Activated CD4-positive, alpha-beta T cell treated with anti-CD3 and anti-CD28 coated beads for 4 hours (primary cell): ENCODE measurements at places on chromosomes 12 and 14.

DNA sequence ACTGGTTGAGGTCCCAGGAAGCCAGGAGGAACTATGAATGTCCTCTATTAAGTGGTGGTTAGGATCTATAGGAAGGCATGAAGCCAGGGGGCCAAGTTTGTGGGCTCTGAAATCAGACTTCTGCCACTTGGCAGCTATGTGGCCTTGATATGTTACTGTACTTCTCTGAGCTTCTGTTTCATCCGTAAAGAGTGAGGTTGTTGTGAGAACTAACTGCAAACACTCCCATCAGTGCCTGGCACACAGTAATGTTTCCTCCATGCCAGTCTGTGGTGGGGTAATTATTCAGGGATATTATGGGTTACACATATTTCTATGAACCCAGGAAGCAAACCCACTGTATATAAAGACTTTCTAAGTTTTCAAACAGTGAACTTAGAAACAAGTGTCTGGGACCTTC, 57.4 kb downstream of the PLXNC1 start:
- no peak for DNase-seq

GRCh38 chr12:65200007-65200665, 30.8 kb downstream of the LEMD3 start:
- no peak for DNase-seq

DNA sequence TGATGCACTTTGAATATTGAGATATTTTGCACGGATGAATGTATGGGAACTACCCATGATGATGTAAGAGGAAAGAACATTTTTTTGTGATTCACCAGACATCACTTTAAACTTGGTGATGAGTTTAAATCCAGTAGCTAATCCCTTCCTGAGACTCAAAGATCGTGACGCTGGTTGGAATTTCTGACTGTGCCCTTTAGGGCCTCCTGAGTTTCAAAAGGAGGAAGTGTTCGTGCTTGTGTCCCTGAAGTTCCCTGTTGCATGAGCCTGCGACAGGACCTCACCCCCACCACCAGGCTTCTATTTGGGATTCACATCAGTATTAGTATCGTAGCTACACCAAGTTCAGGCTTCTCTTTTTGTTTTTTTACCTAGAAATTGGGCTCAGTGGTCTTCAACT, 18.6 kb upstream of the RIN3 start:
- no peak for DNase-seq

DNA sequence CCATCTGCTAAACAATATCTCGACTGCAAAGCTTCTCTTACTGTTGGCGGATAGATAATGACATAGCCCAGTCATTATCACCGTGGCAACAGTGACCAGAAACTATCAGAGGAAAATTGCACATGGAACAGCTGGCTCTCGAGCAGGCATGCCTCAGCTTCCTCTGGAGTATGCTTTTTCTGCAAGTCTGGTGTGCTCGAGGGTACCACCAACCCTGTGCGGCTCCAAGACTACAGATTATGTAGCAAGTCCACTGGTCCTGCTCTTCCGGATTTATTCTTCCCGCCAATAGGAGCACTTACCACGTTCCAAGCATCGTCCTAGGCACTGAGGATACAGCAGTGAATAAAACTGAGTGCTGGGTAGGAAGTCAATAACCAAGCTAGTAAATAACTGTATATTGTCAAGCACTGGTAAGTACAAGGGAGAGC, 1.4 kb upstream of the GLRX5 start:
- no peak for DNase-seq

- no peak for DNase-seq
Observed at GRCh38 chr12:54296393-54297099, 4.3 kb downstream of the NFE2 start.

DNA sequence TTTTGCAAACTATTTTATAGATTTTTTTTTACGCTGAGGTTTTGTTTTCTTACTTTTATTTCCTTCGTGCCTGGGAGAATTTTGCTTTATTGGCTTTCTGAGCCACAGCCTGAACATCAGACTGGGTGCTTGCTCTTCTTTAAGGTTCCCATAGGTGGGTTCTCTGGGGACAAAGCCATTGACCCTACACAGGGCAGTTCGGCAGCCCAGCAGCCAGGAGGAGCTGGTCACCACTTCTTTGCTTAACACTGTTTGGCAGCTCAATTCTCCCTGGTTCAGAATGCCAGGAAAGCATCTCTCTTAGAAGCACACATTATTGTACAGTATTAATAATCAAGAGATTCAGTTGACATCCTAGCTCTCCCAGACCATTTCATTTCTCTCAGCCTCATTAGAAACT, 140.8 kb upstream of the NEDD1 start:
- DNase-seq: no peak

DNA sequence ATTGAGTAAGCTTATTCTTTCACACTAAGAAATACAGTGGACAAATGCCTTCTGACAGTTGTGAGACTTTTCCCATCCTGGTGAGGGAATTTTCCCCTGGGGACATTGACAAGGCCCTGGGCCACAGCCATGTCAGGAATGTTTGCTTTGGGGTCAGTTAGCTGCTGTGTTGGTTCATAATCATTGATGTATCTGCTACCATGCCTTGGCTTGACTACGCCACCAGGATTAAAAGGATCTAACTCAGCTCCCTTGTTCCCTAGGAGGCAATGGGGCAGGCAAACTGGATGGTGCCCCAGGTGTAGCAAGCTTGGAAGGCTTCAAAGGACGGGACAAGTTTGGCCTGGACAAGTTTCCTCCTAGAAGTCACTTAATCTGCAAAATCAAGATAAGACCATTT, 3.1 kb upstream of the CCDC88C start:
- DNase-seq: no peak
